ENCODE measurements at places on chromosomes 7 and 10.
A peak's percentile ranks its signal among the peaks of the same experiment; 100 is the strongest.

DNA sequence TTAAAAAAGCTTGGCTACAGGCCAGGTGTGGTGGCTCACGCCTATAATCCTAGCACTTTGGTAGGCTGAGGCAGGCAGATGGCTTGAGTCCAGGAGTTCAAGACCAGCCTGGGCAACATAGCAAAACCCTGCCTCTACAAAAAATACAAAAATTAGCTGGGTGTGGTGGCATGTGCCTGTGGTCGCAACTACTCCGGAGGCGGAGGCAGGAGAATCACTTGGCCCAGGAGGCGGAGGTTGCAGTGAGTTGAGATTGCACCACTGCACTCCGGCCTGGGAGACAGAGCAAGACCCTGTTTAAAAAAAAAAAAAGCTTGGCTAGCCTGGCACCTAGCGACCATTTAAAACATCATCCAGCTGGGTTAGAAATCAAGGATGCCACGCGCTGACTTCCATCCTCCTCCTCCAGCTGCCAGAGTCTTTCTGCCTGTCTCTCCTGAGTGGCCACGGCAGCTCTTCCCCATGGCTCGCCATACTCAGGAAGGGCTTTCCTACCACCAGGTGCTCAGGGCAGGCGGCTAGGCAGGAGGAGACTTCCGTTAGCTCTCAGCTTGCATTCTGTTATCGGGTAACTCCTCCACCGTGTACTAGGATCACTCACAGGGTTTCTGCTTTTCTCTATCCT lies 45.0 kb downstream of the DENND2A start:
- DNase-seq: no peak

DNA sequence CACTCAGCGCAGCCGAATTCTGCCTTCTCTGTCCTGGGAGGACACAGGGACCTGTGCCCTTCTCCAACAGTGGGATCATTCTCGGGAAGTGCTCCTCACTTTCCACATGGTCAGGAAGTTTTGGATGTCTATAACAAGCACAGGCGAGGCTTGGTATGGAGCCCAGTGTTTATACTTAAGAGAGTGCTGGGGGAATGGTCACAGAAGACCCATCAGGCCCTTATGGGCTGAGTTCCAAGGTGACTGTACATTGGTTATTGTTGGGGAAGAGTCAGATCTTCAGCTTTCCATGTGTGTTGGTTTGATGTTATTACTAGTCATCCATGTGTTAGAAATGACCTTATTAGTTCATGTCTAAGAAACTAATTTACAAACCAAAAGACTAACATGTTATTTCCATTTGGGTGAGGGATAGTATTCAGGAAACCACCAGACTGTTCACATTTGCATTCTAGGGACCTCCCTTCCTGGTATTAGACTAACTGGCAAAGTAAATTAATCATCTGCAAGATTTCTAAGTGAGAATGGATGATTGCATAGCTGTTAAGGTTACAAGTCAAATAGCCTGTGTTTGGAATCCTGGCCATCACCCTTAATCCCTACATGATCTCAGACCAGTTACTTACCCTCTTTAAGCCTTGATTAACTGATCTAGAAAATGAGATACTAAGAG lies 834.2 kb downstream of the LRMDA start:
- no peak for DNase-seq

DNA sequence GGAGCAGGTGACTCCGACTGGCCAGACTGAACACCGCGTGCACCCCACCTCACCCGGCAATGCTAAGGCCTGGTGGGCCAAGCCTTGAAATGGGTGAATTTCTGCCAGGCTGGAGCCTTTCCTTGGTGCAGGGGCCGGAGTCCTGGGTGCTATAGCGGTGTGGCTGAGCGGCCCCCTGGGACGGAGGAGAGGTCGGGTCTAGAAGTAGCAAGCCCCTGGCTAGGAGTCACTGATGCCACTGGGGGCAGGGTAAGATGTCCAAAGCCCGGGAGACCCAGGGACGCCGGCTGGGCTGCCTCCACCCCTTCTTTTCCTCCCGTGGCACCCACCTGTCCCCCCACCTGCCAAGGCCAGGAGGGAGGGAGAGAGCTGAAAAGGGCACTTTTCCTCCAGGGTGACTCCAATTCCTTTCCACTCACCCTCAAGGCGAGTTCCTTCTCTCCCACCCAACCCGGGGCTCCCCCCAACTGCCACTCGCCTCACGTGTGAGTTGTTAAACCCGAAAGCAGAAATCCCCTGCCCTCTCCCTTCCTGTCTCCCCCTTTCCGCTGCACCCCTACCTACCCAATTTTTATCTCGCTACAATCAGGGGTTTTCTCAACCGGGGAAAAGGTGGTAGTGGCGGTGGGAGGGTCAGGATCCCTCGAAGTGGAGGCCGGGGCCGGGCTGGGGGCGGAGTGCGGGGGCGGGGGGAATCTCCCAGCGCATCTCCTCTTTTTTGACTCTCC lies 6.0 kb upstream of the GATA3 start:
- no peak for DNase-seq

DNA sequence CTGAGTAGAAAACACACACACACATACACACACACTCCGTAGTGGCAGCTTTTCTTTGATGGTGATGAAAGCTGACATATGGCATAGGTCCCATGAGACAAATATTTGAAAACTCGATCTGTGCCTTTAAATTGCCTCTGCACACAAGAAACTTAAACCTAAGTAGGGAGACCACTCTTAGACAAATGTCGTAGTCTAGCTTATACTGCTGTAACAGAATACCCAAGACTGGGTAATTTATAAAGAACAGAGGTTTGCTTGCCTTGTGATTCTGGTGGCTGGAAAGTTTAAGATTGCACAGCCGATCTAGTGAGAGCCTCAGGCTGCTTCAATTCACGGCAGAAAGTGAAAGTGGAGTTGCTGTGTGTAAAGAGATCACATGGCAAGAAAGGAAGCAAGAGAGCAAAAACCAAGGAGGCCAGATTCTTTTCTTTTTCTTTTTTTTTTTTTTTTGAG lies 489.4 kb upstream of the SORCS1 start:
- peak; percentile 10 for DNase-seq

DNA sequence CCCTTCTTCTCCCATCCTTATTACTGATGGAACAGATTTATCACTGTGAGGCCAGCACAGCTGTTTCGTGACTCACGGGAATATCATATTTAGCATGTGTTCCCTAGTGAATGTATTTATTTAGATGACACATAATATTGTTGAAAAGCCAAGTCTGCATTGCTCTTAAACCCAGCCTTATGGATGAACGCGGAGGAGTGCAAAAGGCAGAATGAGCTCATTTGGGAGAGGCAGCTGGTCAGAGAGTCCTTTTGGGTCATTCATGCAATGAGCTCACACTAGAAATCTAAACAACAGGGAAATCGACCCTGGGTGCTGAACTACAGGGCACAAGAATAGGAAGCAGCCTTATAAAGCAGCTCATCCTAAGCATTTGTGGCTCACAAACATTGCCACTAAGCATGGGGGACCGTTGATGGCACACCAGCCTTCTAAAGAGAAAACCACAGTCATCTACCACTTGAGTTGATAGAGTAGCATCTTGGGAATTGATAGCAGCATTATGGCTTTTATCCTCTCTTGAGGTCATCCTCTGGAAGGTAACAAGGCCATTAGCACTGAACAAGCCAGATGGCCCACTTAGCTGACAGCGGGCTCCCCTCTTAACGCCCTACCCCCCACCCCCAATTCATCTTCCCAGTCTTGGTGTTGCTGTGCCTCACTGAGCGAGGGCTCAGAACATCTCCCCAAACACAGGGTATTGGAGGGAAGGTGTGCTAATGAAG lies 32.9 kb upstream of the SDK1 start:
- peak; percentile 97 for DNase-seq

- DNase-seq: no peak
Measured at GRCh38 chr7:134789967-134790685, 10.7 kb downstream of the CALD1 start.

DNA sequence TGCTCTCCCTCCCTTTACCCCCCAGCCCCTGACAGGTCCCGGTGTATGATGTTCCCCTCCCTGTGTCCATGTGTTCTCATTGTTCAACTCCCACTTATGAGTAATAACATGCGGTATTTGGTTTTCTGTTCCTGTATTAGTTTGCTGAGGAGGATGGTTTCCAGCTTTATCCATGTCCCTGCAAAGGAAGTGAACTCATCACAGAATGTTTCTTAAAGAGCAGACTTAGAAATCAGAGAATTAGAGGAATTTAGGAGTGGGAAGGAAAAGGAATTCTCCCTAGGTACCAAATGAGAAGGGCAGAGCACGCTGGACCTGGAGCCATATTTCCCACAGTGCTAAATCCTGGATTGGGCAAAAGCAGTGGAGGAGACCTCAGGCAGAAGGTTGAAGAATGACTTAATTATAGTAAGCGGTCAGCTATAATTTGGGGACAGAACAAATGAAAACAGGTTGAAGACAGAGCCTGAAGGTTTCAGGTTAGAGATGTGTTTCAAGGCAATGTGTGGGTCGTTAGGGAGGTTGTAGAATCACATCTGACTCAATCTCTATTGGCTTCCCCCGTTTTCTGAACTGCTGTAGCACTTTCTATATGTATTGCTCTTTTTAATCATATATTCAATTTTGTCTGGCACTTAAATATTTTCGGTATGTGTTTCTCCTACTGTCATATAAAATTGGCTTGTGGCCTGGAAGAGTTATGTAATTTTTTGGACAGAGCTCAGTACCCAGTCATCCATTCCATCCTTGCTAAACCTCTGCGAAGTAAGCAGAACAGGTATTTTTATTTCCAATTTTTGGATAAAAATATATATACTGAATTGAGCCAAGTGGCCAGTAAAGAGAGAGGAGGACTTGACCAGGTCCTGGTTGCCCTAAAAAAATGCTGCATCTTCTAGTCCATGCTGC lies 210.5 kb upstream of the KLF6 start:
- DNase-seq: peak; percentile 76

DNA sequence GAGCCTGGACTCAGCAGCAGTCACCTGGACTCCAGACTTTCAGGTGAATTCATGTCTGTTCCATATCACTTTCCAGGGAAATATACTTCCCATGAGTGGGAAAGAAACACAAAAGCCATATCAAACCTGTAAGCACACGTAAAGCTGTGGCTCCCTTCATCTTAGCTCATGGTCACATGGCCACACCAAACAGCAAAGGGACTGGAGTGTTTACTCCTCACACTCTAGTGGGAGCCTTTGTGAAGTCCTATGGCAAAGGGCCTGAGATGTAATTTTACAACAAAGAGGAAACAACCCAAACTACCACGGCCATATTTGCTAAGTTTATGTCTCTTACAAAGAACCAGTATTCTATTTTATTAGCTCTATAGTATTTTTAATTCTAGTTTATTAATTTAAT lies 16.3 kb downstream of the SFTPA1 start:
- DNase-seq: no peak

GRCh38 chr10:44068716-44069482 lies 316.0 kb downstream of the CXCL12 start:
- no peak for DNase-seq

GRCh38 chr10:99761365-99761764 lies 21.1 kb upstream of the ABCC2 start:
- DNase-seq: no peak

- no peak for DNase-seq
Measured at GRCh38 chr7:112140600-112140999, 65.6 kb downstream of the DOCK4 start.

DNA sequence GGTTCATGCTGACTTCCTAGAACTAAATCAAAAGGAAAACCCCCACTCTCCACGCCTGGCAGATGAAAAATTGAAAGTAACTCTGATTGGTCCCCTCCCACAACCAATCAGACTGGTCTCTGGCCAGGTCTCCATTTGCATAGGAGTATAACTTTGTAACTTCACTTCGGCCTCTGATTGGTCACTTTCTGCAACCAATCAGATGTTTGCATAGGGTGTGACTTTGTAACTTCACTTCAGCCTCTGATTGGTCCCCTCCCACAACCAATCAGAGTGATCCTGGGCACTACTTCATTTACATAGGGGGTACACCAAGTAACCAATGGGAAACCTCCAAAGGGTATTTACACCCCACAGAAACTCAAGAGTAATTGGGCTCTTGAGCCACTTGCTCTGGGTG lies 306.6 kb upstream of the PFKP start:
- DNase-seq: no peak

DNA sequence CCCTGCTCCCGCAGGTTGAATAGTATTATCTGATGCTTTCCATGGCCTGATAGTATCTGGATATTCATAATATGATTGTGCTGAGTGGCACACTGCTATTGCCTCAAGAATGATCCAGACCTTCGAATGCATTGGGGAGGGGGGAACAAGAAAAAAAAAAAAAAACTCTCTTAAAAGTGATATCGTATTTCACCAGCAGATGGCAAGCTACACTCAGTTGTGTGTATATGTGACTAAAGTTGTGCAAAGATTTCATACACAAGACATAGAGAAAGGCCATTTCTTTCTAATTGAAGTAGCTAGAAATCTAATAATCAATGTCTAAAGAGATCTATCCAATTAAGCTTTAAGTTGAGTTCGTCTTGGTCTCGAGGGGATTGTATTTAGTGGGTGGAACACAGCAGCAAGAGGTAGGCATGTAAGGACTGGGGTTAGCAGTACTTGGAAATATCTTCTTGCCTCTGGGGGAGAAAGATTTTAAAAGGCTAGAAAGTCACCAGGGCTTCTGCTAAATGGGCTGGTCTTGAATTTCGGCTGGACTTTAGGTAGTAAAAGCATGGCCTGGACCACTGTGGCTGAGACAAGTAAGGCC lies 15.3 kb downstream of the SFRP4 start:
- DNase-seq: no peak

GRCh38 chr7:90853205-90853604 lies 257.1 kb downstream of the CDK14 start:
- no peak for DNase-seq

DNA sequence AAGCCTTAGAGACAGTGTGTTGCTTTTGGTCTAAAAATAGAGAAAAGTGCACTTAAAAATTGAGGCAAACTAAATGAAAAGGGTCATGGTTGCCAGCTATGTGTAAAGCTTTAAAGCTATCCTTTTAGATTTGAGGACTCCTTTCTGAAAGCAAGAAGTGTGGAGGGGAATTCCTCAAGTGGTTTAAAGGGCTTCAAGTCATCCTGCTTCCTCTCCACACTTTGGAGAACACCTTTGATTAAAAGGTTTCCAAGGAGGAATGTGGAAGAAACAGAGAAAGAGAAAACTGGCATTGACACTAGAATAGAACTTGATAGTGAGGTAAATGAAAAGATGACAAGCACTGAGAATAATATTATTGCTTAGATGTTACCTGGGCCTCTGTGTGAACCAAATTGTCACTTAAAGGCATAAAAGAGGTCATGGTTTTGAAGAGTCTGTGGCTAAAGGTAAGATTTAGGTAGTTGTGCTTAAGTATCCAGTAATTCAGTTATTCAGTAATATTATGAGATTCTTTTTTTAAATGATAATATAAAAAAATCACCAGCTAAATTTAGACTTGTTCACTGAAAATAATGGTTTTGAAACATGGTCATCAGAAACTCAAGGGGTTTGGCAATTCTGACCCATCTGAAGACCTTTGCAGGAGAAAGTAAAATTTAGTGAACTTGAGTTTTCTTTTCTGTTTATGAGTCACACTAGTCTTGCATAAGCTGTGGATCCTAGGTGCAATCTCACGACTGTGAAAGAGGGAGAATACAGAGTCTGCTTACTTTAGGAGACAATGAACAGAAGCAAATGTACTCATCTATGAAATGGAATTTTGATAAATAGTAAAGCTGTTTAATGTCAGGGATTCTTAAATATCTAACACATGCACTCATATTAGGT lies 466.0 kb downstream of the KIF20B start:
- DNase-seq: peak; percentile 36

- DNase-seq: no peak
Measured at GRCh38 chr7:11616466-11616865, 215.5 kb downstream of the THSD7A start.

All from non-pigmented ciliary epithelial cell (primary cell).